ENCODE measurements at places on chromosomes 12 and 14.

GRCh38 chr12:4041187-4041885 is 168.1 kb upstream of the PARP11 start:
- no peak for DNase-seq

DNA sequence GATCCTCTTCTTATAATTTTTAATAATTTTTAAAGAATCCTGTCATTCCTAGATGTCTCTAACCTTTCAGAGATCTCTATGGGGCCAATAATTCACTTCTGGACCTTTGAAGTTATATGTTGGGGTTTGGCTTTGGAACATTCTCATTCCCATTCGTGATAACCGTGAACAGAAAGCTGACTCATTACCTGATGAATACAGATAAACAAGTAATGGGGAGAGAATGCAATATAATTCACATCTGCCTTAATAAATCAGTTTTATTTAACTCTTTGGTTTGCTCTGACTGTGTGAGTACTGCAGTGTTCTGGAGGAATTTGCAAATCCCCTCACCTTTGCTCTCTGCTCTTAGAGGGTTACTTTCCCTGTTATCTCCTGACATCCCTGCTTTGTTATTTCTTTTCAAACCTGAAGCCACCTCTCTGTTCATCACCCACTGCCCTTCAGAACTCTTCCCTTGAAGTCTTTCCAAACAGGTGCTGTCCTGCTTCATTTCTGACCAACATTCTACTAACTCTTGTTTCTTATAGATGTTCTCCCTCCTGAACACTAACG is 79.6 kb upstream of the SLC38A2 start:
- DNase-seq = no peak

GRCh38 chr12:12864243-12864642 is 27.1 kb upstream of the GPRC5A start:
- DNase-seq = no peak

DNA sequence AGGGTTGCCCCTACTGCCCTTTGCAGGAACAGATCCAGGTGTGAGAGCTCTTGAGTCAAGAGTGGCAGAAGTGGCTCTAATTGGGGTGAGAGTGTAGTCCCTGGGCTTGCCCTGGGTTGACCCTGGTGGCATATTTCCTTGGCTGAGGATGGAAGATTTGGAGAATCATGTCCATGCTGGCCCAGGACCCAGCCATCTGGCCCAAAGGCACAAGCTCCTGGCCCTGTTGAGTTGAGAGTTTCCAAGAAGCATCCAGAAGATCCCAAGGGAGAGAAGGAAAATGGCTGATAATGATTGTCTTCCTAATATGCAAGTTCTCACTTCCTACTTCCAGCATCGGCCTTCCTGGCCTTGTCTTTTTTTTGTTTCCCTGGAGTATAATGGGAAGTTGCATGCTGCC is 55.5 kb upstream of the SRSF5 start:
- DNase-seq = no peak

GRCh38 chr14:96363751-96364336 is 518 bp downstream of the GSKIP start:
- no peak for DNase-seq

DNA sequence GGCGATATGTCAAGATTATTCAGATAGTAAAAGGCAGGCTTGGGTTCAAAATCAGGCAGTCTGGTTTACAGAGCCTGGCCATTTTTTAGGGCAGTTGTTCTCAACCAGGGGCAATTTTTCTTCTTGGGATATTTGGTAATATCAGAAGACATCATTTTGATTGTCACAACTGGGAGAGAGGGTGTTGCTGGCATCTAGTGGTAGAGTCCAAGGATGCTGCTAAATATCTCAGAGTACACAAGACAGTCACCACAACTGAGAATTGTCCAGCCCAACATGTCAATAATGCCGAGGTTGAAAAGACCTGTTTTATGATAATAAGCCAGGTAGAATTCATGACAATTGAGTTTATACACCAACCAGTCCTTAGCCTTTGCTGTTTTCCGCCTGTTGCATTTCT is 733.9 kb downstream of the NRXN3 start:
- DNase-seq = no peak

DNA sequence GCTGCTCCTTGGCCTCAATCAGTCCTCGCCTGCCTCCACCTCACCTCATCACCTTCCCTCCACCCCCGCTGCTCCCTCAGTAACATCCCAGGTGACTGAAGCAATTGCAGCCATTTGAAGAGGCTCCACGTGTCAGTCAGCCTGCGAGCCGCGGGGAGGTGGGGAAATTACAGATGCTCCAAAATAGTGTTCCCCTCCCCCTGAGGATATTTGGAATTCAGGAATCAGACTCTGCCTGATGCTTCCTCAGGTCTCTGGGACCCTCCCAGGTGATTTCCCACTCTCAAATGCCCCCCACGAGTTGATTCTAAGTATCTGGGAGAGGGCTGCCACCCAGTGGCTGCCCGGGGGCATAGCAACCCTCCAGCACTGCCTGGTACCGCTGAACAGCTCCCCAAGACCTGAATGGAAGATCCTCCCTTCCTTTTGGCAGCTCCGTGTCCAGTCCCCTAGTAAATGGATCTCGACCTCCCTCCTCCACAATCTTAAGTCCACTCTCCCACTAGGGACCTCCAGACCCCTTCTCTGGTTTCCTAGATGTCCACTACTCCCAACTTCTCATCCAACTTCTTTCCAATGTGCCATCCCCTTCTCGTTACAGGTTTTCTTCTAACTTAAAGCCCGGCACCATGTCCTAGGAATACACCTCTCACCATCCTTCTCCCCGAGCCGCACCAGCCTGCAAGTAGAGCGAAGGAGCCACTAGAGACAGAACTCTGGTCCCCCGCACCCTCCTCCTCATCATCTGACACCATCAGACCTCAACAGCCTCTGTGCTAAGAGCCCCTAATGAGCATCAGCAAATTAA is 1.4 kb upstream of the ASIC1 start:
- DNase-seq = no peak

- no peak for DNase-seq
These were observed 353.9 kb downstream of the DUSP6 start for GRCh38 chr12:88998421-88998820.

- DNase-seq = no peak
These were observed 17.2 kb downstream of the FBRSL1 start for GRCh38 chr12:132507161-132507538.

DNA sequence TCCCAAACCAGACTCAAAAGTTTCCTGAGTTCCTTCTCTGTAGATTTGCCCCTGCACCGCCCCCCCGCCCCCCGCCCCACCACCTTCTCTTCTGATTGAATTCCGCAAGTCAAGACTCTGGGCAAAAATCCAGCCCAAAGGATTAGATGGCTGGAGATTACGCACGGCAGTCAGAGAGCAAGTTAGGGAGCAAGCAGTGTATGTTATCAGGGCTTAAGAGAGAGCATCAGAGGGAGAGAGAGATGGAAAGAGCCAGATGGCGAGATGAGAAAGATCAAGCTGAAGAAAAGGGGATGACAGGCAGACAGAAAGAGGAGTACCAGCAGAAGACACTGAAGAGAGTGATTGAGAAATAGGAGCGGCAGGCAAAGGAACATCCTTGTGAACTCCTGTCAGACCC is 13.9 kb upstream of the ANKRD33 start:
- no peak for DNase-seq

DNA sequence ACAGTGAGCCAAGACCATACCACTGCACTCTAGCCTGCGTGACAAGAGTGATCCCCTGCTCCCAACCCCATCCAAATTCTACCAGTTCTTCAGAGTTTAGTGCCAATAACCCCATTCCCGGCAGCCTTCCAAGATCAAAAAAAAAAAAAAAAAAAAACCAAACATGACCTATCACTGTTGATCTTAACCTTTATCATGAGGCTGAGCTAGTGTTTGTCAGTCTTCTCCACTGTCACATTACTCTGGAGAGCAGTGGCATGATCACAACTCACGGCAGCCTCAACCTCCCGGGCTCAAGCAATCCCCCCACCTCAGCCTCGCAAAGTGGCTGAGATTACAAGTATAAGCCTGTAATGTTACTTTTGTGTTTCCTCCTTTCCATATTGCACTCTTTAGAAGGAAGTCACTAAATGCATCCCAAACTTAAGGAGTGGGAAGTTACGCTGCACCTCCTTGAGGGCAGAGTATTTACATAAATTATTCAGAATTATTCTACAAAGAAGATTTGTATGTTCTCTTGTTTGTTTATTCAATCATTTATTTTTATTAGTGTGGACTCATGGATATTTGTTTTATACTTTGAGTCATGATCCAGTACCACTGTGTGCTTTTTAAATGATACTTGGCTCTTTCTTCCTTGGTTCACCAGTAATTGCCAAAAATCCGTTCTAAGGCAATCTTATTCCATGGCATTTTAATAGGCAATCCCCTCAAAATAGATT is 31.5 kb upstream of the FAM222A start:
- DNase-seq = no peak

- DNase-seq = no peak
These were observed 84.5 kb upstream of the CDKN3 start for GRCh38 chr14:54312166-54312801.

DNA sequence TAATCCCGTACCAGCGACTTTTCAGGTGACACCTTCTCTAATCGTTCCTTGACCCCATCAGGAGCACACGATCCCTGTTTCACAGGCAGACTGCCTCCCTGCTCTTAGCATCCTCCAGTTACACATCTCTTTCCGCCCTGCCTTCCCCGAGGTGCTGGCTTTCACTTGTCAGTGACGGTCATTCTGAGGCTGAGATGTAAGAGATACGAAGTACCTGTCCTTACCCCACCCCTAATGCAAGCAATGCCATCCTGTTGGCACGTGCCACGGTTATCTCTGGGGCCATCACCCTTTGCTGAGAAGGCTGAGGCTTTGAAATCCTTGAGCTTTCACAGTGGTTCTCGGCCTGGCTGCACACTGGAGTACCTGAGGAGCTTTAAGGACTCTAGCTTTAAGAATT is 24.4 kb downstream of the B4GALNT3 start:
- no peak for DNase-seq

DNA sequence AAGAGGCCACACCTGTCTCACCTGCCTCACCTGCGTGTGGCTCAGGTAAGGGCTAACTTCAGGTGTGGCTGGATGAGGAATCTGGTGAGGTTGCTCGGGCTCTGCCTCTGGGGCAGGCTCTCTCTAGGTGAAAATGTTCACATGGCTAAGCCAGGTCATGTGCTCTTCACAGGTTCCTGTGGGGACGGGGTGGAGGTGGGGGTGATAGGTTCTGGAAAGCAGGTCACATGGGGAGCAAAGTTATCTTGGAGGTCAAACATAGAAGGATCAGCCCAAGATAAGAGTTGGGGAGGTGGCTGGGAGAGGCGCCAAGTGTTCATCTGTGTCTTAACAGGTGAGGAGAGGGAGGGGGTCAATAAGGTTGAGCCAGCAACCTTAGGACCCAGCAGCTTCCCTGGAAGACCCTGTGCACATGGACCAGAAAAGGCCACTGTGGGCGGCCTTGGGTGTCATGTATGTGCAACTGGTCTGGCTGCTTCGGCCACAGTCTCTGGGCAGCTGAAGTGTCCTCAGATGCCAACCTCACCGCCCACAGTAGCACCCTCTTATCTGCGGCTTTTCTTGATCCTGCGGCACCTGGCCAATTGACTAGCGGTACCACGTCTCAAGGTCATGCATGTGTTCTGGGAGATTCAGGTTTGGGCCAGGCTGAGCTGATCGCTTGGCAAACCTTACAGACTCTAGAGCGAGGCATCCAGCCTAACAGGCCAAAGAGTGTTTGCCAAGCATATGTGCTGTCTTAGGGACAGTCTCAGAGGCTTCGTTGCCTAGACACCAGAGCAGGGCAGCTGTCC is 60.5 kb downstream of the CACNA1C start:
- DNase-seq = no peak

DNA sequence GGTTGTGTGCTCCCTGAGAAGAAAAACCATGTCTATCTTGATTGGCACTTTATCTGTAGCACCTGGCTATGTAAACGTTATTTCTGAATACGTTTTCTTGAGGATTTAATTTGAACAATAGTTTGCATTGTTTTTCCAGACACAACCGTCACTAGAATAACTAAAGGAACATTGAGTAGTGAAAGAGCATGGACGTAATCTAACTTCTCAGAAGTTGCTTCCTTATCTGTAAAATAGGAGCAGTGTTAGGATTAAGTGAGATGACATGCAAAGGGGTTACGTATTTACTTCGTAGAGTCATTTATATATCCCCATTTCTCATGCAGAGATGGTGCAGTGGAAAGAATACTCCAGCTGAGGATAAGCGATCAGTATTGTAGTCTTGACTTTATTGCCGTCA is 8.1 kb downstream of the AEBP2 start:
- DNase-seq = no peak

GRCh38 chr14:85122690-85123089 is 407.3 kb upstream of the FLRT2 start:
- DNase-seq = no peak

DNA sequence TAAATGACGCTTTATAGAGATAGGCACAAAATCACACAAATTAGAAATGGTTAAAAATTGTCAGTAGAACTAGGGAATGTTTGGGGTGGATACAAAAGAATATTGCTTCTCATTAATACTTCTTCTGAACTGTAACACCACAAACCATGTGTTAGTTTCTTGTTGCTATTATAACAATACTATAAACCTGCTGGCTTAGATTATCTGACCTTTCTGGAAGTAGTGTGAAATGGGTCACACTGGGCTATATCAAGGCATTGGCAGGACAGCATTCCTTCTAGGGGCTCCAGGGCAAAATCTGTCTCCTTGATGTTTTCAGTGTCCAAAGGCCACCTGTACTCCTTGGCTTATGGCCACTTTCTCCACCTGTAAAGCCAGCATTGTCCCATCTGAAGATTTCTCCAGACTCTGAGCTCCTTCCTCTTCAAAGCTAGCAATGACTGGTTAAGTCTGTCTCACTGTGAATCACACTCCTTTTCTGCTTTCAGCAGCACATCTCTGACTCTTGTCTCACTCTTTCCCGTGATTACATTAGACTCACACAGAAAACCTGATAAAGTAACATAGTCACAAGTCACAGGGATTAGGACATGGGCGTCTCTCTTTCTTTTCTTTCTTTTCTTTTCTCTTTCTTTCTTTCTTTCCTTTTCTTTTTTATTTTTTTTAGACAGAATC is 86.3 kb downstream of the SLC15A4 start:
- DNase-seq = no peak

DNA sequence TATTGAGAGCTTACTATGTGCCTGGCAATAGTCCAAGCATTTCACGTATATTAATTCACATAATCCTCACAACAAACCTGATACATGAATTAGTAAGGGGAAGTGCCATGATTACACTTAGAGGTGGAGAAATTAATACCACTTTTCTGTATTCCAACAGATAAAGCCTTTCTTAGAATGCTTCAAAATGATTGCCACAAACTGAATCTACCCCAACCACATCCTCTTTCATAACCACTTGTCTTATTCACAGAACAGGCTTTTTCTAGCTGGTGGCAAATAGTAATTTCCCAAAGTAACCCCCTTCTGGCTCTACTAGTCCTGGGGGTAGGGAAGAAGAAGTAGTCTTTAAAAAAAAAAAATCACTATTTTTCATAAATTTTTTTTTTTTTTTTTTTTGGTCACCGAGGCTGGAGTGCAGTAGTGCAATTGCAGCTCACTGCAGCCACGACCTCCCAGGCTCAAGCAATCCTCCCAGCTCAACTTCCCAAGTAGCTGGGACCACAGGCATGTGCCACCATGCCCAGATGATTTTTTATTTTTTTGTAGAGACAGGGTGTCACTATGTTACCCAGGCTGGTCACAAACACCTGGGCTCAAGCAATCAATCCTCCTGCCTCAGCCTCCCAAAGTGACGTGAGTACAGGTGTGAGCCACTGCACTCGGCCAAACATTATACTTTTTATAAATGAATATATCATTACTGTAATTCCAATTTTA is 59.0 kb upstream of the ARID2 start:
- no peak for DNase-seq
